ENCODE measurements at places on chromosomes 4 and X. TPM values are rescaled to one million over a fixed set of nuclear protein-coding genes. Genes with fewer than 3 reads are reported as not detected.

RNF212 gene
- total RNA-seq = 1.6 TPM

AMER1 gene
- total RNA-seq = 2.3 TPM

MAGEA2B gene
- not detected for total RNA-seq

NPY5R gene
- not detected for total RNA-seq

VSIG1 gene
- under 0.01 TPM for total RNA-seq

OPN1MW2 gene
- total RNA-seq = not detected

Measured in subcutaneous preadipocyte (primary cell).